ENCODE measurements at places on chromosomes 7 and 10.

- no peak for DNase-seq
Observed at GRCh38 chr7:1231214-1232102, 1.2 kb upstream of the UNCX start.

- DNase-seq = no peak
Observed at GRCh38 chr10:100100651-100101184, 19.0 kb upstream of the CPN1 start.

DNA sequence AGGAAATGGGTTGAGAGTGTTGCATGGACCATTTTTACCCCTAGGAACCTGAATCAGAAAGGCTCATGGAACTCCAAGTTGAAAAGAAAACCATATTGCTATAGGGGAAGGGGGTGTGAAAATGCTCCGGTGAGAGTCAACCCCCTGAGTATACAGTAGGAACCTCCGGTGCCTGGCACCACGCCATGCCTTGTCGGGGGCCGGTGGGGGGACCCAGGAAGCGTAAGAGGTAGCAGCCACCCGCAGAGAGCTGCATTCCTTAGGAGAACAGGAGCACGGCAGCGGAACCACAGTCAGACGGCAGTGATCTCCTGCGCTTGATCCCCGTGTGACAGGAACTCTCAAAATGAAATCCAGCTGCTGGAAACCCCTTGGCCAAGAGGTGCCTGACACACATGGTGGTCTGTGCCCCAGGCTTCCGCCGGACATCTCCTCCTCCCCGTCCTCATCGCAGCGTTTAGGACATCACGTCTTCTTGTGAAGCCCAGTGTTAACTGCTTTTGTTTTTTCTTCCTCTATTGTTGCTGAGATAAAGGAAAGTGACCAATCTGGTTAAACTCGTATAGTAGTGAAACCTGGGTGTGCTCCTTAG is 186.8 kb downstream of the CELF2 start:
- no peak for DNase-seq

DNA sequence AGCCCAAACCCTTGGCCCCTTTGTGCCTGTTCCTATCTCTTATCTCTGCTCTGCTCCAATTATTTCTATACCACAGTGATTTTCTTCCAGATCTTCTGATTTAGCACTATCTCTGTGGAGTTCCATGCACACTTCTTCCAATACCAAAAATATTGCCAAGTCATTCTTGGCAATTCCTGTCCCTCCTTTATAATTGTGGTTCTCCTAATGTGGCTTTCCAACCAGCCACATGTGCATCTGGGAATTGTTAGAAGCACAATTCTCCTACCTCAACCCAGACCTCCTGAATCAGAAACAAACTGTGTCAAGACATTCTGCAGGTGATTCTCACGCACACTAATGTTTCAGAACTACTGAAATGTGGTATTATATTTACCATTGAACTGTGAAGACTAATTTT is 447.8 kb upstream of the IGFBP3 start:
- DNase-seq = no peak

GRCh38 chr7:135970045-135970444 is 7.1 kb downstream of the MTPN start:
- DNase-seq = no peak

DNA sequence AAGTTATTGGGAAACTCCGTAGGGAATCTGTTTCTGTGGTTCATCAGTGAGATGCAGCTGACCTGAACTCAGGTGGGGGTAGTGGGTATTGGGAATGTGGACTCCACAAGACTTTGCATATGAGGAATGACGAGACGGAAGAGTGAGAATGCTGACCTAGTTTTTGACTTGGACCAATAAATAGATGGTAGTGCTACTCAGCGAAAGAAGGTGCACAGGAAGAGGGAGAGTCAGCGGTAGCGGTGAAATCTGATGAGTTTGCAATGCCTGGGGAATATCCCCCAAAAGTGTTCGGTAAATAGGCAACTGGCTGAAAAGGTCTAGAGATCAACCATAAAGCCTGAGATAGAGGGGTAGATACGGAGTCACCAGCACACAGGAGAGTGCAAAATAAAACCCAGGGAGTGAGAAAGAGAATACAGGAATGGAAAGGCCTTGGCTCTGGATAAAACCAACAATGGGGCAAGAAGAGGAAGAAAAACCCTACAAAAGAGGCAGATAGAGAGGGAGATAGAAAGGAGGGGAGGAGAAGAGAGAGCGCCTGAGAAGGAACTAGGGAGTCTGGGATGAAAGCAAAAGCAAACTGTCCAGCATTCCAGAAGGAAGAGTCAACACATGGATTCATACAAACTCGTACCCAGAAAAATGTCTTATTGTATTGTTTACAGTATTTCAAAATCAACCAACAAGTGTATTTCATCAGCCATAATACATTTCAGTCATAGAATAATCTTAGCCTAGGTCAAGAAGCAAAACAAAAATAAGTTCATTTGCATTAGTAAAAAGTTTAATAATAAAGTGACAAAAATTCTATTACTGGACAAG is 5.4 kb downstream of the ARHGAP21 start:
- no peak for DNase-seq

GRCh38 chr10:78957471-78958039 is 111.2 kb upstream of the ZMIZ1 start:
- DNase-seq = no peak

- DNase-seq = no peak
Observed at GRCh38 chr10:110500515-110500905, 2.8 kb downstream of the DUSP5 start.

- DNase-seq = no peak
Observed at GRCh38 chr10:96511044-96511945, 2.4 kb downstream of the TLL2 start.

DNA sequence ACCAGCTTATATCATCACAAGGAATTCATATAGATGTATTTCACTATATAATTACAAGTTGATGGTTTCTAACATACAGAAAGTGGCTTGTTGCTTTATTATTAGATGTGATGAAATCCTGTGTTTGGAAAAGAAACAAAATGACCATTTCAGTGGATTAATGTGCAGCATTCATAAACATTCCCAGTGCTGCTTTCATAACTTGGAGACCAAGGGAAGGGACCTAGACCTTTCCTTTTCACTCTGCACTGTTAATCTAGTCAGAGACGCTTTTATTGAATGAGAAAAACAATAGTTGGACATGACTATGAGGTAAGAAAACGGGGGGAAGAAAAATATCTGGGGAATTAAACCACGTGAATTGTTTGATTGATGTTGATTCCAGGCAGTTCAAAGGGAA is 160.0 kb downstream of the HDAC9 start:
- no peak for DNase-seq

DNA sequence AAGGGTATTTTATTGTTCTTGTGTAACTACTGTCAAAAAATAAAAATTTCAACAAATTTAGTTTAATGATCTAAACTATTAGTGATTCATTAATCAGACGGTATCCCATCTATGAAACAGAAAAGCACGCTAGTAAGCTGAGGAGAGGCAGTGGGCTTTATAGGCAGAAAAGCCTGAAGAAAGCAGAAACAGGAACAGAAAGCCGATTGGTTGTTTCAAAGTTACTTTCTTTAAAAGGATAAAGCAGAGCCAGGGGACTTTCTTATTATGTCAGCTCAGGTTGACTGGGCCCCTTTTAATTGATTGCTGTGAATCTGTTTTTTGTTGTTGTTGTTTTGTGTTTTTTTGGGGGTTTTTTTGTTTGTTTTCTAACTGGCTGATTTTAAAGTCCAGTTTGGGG is 105.5 kb downstream of the TES start:
- no peak for DNase-seq

GRCh38 chr7:154672659-154673415 is 330.1 kb downstream of the PAXIP1 start:
- DNase-seq = peak; percentile 91

DNA sequence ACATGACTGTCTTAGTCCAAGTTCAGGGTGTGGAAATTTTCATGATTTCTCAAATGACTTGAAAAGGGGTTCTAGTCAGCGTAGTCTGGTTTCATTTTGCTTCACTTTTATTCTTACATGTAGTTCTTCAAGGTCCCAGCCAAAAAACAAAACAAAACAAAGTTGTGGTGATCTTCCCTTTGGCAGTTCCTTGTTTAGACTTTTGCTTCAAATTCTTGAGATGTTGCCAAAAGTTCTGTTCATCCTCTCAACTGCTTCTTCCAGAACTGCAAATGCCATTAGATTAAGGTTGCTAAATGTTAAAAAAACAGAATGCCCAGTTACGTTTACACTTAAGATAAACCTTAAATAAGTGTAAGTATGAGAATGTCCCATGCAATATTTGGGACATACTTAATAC is 370.8 kb upstream of the LRRTM3 start:
- DNase-seq = no peak

GRCh38 chr7:147765301-147765700 is 825.3 kb upstream of the C7orf33 start:
- no peak for DNase-seq

- DNase-seq = no peak
Observed at GRCh38 chr7:41292487-41292886, 410.4 kb downstream of the INHBA start.

GRCh38 chr10:119724593-119725516 is 995 bp upstream of the INPP5F start:
- no peak for DNase-seq

All from NCI-H1436 treated with DMSO at 0.1 percent for 48 hours (cell line).